ENCODE measurements at places on chromosomes 7 and 10.

- DNase-seq: no peak
Measured at GRCh38 chr10:9362721-9363120, 1308.2 kb downstream of the GATA3 start.

DNA sequence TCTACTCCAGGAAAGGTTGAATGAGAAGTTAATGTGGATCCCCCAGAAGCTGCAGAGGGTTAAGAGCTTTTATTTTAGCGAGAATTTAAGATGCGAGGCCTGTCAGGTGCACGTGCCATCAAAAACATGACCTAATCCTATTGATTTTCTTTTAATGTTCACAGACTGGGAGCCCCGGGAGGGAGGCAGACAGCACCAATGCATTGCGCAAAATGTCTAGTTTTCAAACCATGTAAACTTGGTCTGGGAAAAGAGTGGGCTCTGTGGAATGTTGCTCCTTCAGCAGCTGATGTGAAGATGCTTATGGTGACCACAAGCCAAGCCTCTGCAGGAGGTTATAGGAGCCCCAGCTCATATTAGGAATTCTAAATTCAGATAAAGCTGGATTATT lies 172.0 kb upstream of the ITGB1 start:
- no peak for DNase-seq

- DNase-seq: peak; percentile 70
Measured at GRCh38 chr10:86556933-86557649, 35.5 kb upstream of the WAPL start.

GRCh38 chr10:25768167-25768566 lies 165.9 kb upstream of the MYO3A start:
- no peak for DNase-seq

DNA sequence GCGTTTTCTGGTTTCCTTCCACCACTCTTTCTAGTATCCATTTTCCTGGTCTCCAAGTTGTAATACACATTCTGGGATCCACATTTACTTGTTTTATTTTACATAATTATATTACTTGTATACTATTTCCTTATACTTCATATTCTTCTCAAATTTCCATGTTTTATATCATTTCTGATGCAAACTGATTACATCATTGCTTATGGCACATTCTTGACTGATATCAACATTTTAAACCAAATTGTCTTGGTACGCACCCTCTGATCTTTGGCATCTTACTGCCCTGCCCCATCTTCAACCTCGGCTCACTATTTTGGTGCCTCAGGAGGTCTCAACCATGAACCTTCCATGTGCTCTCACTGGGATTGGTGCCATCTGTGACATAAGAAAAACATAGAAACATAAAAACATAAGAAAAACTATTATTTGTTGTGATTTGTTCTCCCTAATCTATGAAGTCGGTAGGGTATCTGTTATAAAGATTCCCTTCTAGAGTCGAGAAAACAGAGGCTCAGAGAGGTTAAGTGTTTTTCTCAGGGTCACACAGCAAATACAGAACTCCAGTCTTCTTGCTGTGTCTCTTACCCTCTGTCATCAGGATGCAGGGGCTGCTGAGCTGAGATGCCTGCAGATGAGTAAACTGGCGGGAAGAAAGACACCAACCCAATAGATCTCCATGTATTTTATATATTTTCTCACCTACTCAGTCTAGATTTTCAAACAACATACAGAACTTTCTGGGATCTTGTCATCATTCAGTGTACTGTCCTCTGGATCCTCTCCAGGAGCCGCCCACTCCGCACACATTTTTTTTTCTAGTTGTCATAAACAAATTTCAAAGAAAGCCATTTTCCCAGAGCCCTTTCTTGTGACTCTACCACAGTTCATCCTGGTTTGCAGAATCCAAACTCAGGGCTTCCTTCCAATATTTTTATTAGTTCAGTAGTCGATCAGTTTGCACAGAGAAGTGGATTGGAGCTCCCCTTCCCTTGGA lies 79.5 kb downstream of the PARP12 start:
- DNase-seq: no peak

- no peak for DNase-seq
Measured at GRCh38 chr7:51316262-51316665, 345 bp downstream of the COBL start.

- no peak for DNase-seq
Measured at GRCh38 chr10:126252884-126253610, 135.2 kb downstream of the ADAM12 start.

DNA sequence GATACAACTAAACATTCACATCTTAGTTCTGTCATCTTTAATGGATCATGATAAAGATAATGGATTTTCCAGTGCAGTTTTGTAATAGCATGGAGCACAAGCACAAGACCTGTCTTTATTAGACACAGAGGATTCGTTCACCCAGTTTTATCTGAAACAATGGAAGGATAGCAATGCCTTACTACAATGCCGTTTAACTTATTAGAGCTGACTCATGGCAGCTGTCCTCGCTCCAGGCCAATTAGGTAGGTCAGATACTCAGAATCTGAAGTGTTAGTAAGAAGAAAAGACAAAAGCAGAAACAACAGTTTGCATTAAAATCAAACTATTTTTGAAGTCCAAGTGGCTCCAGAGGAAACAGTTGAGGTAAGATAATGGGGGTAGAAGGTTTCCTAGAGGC lies 12.8 kb downstream of the OR13A1 start:
- DNase-seq: no peak

DNA sequence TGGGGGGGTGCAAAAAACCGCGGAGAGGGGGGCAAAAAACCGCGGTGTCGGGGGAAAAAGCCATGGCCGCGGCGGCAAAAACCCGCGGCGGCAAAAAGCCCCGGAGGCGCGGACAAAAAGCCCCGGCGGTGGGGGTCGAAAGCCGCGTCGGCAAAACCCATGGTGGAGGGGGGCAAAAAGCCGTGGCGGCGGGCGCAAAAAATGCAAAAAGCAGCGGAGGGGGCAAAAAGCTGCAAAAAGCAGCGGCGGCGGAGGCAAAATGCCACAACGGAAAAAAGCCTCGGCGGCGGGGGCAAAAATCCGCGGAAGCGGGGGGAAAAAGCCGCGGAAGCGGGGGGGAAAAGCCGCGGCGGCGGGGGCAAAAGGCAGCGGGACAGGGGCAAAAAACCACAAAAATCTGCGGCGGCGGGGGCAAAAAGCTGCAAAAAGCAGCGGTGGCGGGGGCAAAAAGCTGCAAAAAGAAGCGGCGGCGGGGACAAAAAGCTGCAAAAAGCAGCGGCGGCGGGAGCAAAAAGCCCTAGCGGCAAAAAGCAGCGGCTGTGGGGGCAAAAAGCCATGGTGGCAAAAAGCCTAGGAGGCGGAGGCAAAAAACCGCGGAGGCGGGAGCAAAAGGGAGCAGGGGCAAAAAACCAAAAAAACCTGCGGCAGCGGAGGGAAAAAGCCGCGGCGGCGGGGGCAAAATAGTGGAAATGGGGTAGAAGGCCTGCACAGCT lies 418.9 kb downstream of the ZNF716 start:
- no peak for DNase-seq

- no peak for DNase-seq
Measured at GRCh38 chr10:110269374-110270318, 35.1 kb downstream of the SMNDC1 start.

- DNase-seq: no peak
Measured at GRCh38 chr7:42745357-42746059, 166.4 kb downstream of the C7orf25 start.

GRCh38 chr7:25832456-25832855 lies 319.5 kb upstream of the NFE2L3 start:
- no peak for DNase-seq

DNA sequence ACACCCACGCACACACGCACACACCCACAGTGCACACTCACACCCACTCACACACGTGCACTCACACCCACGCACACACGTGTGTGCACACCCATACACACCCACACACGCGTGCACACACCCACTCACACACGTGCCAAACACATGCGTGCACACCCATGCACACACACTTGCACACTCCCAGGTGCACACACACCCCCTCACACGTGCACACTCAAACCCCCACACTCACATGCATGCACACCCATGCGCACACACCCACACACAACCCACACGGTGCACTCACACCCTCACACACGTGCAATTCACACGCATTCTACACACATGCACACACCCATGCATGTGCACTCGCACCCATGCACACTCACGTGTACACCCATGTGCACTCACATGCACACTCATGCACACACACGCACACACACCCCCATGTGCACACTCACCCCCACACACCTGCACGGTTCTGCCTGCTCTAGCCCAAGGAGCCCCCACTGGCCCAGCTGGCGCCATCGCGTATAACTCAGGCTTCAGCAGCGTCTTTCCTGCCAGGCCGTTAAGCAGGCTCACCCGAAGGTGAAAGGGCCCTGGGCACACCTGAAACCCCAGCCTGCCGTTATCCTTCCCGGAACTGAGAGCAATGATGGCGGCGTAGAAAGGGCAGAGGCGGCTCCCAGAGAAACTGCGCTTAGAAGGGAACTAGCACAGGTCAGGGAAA lies 63.9 kb upstream of the PDGFA start:
- no peak for DNase-seq

DNA sequence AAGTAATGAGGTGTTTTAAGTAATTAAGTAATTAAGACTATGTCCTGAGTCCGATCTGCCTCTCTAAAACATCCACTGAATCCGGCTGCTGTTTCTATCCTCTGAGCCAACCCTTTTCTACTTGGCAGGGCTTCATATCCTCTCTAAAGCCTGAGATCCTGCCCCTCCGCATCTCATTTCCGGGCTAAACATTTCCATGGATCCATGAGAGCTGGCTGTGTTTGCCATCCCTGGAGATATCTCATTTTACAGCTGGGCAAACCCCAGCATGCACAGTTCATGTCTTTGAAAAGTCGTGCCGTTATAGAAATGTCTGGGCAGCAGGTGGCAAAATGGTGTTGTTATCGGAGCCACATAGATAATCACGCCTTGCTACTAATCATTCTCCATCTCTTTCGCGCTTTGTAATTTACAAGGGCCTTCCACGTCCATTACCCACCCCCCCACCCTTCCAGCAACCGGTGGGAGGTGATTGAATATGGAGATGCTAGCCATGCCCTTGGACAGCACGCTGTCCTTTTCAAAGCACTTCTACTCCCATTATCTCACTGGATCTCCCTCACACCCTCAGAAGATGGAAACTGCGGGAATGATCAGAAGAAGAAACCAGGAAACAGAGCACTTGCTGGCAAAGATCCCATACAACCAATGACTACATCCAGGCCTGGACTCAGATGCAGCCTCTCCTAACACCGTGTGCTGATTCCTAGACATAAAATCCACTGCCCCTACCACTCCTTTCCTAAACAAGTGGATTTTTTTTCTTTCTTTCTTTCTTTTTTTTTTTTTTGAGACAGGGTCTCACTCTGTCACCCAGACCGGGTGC lies 1189.2 kb downstream of the TYW1 start:
- no peak for DNase-seq

DNA sequence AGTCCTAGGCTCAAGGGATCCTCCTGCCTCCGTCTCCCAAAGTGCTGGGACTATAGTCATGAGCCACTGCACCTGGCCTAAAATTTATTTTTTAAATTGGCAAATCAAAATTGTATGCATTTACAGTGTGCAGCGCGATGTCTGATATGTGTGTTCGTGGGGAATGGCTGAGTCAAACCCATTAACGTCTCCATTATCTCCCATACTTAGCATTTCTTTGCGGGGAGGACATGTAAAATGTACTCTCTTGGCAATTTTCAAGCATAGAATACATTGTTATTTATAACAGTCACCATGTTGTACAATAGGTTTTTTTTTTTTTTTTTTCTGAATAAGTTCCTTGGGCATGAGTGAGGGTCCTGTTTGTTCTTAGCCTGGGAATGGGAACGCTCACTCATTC lies 3.8 kb downstream of the TMEM184A start:
- no peak for DNase-seq

DNA sequence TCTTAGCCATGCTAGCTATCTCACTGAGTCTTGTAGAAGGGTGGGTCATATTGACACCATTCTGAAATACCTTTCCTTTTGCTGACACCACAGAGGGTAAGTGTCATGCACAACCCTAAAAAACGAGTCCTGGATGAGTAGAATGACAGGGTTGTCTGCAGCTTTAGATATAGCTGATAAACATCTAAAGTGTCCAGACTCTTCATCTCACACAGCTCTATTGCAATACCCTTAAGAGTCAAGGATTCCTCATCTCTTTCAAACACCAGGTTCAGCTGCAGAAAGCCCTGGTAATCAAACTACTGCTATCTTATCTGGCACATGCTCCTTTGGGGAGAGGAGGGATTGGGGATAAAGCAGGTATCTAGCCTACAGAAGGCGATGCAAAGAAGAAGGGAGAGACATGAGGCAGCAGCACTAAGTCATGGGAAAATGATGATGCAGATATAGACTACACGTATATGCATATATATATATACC lies 127.0 kb downstream of the ANK3 start:
- no peak for DNase-seq
